ENCODE measurements at places on chromosomes 7 and 10. TPM values are rescaled to one million over a fixed set of nuclear protein-coding genes. Genes with fewer than 3 reads are reported as not detected.

DNA sequence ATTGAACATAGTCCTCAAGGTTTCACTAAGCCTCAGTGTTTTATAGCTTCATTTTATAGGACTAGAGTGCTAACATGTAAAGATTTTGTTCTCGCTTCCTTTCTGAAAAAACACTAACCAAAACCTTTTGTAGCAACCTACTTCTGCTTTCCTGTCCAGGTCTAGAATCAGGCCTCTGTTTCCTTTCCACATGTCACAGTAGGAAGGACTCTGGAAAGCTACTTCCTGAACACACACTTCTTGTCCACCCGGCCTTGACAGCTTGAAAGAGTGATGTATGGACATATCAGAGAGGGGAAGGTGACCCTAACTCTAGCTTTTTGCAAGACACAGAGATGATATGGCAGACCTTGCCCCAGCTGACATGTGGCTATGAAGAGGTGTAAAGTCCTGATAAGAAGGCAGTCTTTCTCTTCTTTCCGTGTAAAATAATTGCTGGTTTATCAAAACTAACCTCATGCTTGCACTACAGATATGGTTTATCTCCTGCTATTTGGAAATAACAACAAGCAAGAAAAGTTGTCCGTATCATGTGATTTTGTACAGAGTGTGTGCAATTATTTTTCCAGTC is 175.4 kb downstream of the SKAP2 start:
- DNase-seq: no peak

GRCh38 chr7:73823873-73824592 is 6.8 kb upstream of the CLDN4 start:
- no peak for DNase-seq

DNA sequence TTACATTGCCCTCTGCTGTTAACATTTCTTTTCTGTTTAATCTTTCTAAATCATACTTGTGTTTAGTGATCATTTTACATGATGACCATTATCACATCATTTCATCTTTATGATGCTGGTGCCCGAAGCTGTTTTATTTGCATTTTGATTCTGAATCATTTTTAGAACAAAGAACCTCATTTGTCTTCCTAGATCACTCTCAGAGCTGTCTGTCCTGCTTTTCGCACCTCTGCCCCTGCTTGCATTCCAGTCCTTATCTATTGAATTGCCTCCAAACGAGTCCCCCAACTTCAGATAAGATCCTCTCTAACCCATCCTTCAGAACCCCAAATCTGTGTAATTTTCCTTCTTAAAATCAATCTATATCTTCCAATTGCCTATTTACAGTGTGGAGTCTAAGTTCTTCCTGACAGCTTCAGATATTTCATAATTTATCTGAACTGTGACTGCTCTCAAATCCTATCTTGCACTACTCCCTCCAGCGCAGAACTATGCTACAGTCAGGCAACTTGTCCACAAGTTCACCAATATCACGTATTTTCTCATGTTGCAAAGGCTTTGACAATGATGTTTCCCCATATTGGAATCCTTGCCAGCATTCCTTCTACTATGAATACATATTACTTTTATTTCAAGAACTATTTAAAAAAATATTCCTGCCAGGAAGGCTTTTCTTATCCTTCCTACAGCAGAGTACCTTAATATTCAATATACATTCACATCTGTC is 346.5 kb upstream of the CACNA2D1 start:
- no peak for DNase-seq

The CLEC5A gene
- total RNA-seq: 0.18 TPM

DNA sequence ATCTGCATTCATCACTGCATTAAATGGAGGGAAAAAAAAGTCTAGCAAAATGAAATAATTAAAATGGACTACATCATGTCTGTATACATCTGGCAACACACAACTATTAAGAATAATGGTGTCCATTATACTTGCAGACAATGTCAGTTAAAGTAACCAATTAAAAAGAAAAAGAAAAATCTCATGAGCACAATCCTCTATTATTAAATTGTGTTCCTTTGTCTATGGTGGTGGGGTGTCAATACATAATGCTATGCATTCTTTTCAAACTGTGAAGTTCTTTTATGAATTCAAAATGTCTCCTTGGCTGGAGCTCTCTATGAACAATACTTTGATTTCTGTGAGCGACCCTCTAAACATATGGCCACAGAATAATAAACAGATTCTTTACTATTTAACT is 63.5 kb downstream of the NRP1 start:
- DNase-seq: no peak

DNA sequence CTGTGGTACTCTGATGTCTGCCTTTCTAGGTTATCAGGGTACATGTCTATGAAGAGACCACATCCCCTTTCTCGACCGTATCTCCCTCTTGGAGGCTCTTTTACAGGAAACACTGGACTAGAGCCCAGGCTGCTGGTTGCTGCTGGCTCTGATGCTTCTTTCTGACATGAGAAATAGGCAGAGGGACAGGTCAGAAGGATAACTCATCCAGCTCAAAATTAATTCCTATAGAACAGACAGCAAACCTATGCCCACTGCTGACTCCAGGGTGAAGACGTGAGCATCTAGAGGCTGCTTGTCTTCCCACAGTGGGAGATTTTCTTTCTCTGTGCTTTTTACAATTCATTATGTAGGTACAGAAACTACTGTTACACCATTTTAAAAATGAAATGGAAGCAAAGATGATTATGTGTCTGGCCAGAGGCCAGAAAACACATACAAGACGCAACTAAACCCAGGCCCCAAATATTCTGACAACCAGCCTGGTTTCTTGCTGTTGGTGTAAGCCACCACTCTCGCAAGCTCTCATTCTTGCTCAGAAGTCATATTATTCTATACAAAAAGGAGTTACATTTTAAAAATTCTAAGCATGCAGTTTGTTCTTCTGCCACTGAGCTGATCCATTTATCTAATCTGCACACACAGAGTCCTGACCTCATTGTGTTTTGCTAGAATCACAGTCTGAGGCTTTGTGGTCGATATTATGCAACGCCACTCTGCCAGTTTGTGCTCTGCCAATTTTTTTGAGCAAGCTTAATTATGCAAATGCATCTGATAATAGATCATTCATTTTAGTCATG is 424.3 kb downstream of the KIF20B start:
- DNase-seq: no peak

The NUTM2A gene
- 1.1 TPM for total RNA-seq

DNA sequence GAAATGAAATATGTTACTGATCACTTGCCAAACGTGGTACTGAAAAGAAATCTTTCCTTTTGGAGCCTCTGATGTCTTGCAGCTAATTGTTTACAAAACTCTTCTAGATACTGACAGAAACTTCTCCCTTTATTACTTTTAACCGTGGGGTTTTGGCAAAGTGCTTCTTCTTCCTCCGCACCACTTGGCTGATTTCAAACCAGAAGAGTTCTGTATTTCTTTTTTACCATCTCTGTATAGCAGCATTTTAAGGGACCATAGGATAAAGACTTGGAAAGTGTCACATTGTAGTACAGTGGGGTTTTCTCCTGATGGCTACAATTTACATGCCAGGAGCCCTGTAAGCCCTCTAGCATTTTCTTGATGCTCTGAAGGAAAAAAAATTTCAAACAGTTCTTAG is 21.9 kb upstream of the CREB5 start:
- no peak for DNase-seq

GRCh38 chr10:19913987-19914386 is 97.8 kb downstream of the PLXDC2 start:
- DNase-seq: no peak

- no peak for DNase-seq
Measured at GRCh38 chr7:28280516-28280915, 99.9 kb upstream of the JAZF1 start.

The NUTM2D gene
- total RNA-seq: 4.0 TPM

The ATOH7 gene
- total RNA-seq: 1.2 TPM

GRCh38 chr10:45376371-45376801 is 2.4 kb downstream of the ALOX5 start:
- no peak for DNase-seq

GRCh38 chr7:22181663-22182062 is 175.3 kb downstream of the RAPGEF5 start:
- no peak for DNase-seq

- DNase-seq: no peak
Measured at GRCh38 chr10:17878896-17879295, 69.7 kb downstream of the MRC1 start.

DNA sequence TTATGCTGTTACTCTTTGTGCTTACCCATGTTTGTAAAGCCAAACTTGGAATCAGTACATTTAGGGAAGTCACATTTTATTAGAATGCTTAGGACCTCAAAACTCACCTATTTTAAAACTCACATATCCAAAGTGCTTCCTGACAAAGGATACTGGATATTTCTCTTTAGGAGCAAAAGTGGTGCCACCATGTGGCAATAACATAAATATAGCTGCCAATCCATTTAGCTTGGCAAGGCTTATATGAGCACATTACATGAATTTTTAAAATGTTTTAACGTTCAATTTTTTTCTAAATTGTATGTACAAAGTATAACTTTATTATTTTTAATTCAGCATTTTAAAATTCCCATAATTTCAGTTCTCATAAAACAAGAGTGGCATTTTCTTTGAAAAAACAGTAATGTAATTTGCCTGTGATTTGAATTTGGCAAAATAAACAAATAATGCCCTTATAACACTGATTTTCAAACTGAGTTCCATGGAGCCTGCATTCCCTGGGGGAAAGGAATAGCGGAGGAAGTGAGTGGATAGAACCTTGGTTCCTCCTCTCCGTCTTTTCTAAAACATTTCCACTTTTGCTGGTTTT is 75.4 kb downstream of the HDAC9 start:
- no peak for DNase-seq

The ASB10 gene
- total RNA-seq: not detected

GRCh38 chr7:144020340-144020739 is 20.2 kb downstream of the OR6B1 start:
- no peak for DNase-seq

The MUC3A gene
- total RNA-seq: 9.4 TPM

The OPN1SW gene
- total RNA-seq: not detected

DNA sequence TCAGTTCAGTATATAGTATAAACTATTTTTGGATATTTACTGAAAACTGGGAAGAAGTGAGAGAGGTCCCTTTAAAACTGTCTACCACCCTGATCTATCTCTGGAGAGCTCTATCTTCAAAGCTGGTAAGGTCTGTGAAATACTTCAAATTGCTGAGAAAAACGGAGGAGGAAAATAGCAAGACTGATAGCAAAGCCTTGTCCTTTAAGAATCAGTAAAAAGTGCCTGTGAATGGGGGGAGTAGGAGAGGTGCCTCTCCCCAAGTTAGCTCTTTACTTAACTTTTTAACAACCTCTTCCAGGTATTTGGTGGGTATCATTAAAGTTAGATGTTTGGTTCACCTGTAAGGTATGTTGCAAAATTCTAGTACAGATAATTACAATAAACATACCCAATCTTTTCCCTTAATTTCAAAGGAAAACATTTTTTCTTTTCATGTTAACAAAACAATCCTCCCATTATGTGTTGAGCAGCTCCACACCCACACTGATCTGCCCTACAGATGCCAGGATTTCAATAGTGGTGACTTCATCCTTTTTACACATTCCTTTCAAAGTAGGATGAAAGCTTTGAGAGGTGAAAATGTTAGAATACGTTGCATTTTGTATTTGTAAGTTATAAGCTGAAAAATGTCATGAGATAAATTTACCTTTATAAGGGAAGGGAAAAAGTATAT is 149.2 kb downstream of the CRPPA start:
- DNase-seq: no peak

DNA sequence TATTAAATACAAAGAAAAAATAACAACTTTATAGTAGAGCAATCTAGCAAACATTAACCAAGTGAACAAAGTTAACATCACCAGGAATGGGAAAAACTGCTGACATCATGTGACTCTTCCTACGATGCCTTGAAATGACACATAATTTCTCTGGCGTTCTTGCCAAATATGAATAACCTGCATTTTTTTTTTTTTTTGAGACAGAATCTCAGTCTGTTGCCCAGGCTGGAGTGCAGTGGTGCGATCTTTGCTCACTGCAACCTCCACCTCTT is 126.5 kb upstream of the VKORC1L1 start:
- no peak for DNase-seq

- DNase-seq: no peak
Measured at GRCh38 chr10:1944487-1944886, 207.2 kb upstream of the ADARB2 start.

DNA sequence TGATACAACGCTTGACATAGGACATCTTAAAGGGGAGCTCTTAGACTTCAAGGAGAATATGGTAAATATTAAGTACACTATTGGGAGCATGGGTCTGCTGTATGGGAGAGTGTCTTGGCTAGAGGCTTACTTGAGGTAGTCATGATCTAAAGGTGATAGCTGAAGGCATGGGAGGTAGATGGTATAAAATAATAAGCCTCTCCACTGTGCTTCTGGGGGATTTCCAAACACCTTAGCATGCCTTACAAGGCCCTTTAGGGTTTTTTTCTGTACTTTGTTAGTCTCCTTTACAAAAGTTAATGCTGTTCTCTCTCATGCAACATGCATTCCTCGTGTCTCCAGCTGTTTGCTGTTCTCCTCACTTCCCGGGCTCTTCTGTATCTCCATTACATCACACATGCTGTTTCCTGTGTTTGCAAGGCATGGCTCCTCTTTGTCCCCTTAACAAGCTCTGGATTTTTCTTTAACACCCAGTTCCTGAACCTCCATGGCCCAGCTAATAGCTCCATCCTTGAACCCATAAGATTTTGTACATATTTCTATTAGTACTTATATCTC is 449.7 kb downstream of the AUTS2 start:
- DNase-seq: no peak

GRCh38 chr7:122525355-122525754 is 173.6 kb downstream of the RNF133 start:
- no peak for DNase-seq

The TSPAN33 gene
- total RNA-seq: 33.7 TPM

DNA sequence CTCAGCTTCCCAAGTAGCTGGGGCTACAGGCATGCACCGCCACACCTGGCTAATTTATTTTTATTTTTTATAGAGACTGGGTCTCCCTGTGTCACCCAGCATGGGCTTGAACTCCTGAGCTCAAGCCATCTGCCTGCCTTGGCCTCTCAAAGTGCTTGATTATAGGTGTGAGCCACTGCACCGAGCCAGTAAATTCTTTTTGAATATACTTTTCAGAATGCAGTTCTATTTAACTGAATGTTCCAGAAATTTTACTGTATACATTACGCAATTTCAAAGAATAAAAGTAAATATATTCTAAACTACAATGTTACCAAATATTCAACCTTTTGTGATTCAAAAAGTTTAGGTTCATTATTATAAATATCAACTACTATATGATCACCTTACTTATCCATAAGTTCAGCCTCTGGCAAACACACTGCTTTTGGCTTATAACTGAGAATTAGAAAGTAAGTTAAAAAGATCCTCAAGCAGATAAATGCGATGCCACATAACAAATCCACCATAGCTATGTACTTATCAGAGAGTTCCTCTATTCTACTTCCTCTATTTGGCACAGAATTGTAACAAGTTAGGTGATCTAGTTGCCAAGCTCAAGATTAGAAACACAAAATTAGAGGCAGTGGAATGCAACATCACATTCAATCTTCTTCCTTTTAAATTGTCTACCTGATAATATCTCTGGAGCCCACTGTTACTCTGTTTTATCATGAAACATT is 118.2 kb downstream of the ANK3 start:
- DNase-seq: no peak

DNA sequence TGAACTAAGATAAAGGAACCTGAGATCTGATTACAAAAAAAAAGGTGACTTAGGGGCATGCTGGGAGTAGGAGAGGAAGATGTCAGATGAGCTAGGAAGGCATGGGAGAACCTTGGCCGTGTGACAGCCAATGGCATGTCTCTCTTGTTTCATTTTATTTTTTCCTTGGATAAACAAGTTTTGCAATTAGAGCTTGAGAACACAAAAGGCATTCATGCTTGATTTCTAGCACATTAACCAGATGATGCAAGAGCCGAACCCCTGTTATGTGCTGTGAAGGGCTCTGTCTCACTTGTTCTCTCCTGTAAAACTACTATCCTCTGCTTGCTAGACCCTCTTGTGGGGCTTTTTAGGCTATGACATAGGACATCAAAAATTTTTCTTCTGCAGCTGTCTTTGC is 134.3 kb upstream of the ASAH2 start:
- peak; percentile 49 for DNase-seq
